ENCODE measurements at places on chromosomes 11 and 22.

- DNase-seq: no peak
Observed at GRCh38 chr11:128232588-128232987, 354.8 kb downstream of the ETS1 start.

GRCh38 chr11:27678242-27678641 lies 22.0 kb downstream of the BDNF start:
- DNase-seq: no peak

GRCh38 chr11:114401311-114401710 lies 845 bp downstream of the RBM7 start:
- DNase-seq: no peak

GRCh38 chr11:115077740-115078139 lies 399.4 kb downstream of the NXPE2 start:
- DNase-seq: no peak

DNA sequence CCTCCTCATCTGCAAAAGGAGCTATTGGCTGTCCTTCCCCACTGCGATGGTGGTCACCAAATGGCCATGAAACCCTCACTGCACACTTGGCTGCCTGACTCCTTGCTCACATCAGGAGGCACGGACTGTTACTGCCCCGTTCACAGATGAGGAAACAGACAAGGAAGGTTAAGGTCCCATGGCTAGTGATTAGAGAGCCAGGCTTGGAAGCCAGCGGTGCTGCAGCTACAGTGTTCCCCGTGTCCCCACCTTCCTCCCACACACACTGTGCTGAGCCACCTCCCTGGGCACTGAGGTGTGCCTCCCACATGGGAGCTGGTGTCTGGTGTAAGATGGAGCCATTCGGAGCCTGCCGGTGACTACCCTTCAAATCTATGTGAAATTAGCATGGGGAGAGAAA lies 2.6 kb downstream of the ARHGAP8 start:
- DNase-seq: no peak

DNA sequence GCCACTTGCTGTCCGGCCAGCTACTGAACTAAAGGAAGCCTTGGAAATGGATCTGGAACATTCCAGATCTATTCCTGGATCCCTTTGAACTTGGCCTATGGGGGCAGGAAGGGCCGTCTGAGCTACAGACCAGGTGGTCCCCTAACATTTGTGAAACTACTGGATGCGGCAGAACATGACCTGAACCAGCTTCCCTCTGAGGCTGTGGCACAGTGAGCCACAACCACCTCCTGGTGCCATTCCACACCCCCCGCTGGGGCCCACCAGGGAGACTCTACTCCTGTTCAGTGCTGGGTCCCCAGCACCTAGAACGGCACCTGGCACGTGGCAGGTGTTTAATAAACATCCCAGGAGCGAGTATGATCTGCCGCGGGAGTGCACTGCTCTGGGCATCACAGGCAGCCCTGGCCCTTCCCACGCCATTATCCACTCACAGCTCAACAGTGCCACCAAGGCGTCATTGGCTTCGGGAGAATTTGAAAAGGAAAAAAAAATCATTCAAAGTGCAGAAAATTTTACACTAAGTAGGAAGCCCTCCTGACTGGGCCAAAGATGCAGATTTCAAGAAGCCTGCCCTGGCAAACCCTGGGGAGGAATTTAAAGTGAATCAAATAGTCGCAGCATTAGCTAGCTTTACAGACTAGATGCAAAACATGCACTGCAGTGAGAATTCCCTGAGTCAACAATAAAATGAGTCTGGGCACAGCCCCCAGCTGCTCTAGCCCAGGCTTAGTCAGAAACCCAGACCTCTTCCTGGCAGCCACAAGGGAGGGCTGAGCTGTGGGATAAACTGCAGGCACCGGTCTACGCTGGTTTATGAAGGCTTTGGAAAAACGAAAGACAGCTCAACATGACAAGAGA lies 14.3 kb upstream of the EFCAB6 start:
- DNase-seq: peak; percentile 72

GRCh38 chr11:64352099-64352994 lies 6.6 kb upstream of the RPS6KA4 start:
- DNase-seq: no peak

- no peak for DNase-seq
Observed at GRCh38 chr11:128727796-128728431, 34.0 kb downstream of the FLI1 start.

DNA sequence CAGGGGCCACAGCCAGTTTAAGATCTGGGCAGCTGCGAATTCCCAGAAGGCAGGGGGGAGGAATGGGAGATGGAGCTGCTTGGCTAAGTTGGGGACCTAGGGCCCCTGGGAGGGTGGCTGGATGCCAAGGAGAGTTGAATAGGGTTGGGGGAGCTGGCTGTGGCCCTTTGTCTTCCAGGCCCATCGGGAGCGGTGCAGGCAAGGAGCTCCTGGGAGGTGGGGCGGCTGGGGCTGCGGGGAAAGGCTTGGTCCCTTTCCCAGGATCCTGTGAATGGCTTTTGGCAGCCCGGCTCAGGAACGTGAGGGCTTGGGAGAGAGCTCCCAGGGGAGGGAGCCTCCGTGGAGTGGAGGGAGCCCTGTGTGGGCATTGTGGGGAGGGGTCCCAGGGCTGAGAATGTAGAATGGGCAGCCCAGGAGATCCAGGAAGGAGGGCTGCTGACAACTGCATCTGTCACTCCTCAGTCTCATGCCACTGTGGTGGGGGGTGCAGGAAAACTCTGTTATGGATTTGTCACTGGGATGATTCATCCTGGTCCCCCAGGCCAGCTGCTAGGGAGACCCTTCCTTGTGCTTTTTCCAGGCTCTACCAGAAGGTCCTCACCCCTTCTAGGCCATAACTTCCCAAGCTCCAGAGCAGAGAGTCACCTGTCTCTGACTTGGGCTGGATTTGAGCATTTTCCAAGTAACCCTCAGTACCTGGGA lies 6.0 kb downstream of the FREY1 start:
- no peak for DNase-seq
